GF-D8 (cell line): ENCODE measurements at places on chromosomes 11 and 22.

DNA sequence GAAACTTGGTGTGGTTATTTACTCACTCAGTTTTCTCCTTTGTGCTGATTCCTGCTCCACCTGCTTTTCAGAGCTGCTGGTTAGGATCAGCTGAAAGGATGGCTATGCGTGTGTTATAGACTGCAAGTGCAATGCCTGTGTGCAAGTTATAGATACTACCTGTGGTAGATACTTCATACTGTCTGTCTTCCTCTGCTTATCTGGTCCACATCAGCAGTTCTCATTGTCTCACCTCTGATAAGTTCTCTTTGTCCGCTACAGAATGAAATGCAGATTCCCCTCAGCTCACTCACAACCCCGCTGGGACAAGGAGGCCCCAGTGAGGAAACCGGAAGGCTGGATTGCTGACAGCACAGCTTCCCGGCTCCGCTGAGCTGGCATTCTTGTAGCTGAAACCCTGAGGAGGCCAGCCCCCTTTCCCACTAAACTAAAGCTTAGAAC lies 37.5 kb upstream of the LYVE1 start:
- DNase-seq = peak; percentile 3

DNA sequence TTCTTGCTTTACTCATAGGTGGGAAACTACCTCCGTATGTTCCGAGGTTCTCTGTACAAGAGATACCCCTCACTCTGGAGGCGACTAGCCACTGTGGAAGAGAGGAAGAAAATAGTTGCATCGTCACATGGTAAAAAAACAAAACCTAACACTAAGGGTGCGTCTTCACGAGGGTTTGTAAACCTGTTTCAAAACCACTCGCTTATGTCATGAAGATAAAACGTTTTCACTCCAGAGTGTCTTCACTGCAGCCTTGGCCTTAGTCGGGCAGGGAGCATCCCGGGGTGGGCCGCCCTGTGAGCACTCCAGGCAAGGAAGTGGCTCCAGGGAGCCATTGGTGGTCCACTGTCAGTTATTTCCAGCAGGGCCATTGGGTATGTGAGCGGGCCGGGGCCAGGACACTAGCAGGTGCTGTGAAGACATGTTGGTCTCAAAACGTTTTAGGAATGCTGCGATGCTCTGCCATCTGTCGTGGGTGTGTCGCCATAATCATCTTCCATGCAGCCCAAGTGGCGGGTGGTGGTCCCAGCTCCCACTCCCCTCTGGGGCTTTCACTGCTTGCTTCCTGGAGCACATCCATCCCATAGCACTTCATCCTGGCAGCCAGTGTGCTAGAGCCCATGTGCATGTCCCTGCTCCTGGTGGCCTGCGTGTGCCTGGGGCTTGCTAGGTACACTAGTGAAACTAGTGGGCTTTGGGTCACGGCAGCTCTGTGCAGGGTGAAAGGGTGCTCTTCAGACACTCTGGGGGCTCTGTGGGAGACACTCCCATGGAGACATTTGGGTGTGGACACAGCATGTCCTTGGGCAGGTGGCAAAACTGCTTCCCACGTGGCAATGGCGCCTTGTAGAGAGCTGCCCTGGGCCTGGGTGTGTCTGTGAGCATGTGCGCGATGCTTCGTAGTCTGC lies 5.2 kb downstream of the SMARCB1 start:
- DNase-seq = no peak

GRCh38 chr11:102760344-102761035 lies 19.9 kb downstream of the MMP10 start:
- DNase-seq = peak; percentile 59

GRCh38 chr11:120432056-120433018 lies 79.2 kb upstream of the GRIK4 start:
- DNase-seq = no peak

GRCh38 chr11:120660024-120660565 lies 148.5 kb downstream of the GRIK4 start:
- no peak for DNase-seq

GRCh38 chr11:123461164-123461563 lies 31.1 kb downstream of the GRAMD1B start:
- DNase-seq = no peak

- DNase-seq = no peak
Observed at GRCh38 chr22:19019029-19019678, 83.1 kb upstream of the PRODH start.

DNA sequence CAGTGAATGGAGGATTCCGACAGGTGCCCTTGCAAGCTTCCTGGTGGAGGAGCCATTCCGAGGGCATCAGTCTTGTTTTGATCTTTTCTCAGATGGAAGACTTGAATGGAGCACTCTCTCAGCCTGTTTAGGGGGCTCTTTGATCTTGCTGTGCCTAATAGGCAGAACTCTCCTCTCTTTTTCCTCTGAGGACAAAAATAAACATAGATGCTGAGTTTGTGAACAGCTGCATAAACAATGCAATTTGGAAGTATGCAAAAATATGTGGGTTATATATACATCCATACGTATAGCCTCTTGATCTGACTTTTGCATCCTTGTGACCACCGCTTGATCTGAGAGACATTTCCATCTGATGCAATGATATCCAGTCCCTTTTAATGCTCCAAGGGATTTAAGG lies 29.1 kb downstream of the BARX2 start:
- DNase-seq = no peak

DNA sequence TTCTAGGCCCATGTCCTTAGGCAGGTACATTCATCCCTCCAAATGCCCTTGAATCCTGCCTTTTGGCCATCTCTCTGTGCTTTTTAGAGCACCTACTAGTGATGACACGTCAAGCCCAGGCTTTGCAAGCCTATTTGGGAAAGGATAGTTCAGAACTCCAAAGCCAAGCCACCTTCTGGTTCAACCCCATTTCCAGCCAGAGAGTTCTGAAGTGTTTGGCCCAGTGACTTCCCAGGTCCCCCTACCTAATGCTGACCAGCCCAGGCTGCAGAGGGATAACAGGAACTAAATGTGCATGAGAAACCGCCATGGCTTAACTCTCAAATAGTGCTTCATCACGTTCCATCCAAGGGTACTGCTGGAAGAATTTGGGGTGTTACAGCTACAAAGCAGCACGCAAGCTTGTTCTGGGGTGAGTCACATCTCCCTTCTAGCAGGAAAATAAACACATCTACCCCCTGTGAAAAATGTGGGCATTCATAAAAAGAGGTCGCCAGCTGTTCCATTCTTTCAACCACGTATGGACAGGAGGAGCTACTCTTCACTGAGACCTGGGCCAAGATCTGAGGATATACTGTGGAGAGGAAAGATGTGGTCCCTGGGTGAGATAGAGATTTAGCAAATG lies 2.0 kb upstream of the FXYD6 start:
- no peak for DNase-seq

- DNase-seq = no peak
Observed at GRCh38 chr22:32801537-32802236, at the start of gene TIMP3. Gene TIMP3, plus strand, starts transcription at chr22:32801705. Its CDS starts 297 bp downstream, at chr22:32802002.

DNA sequence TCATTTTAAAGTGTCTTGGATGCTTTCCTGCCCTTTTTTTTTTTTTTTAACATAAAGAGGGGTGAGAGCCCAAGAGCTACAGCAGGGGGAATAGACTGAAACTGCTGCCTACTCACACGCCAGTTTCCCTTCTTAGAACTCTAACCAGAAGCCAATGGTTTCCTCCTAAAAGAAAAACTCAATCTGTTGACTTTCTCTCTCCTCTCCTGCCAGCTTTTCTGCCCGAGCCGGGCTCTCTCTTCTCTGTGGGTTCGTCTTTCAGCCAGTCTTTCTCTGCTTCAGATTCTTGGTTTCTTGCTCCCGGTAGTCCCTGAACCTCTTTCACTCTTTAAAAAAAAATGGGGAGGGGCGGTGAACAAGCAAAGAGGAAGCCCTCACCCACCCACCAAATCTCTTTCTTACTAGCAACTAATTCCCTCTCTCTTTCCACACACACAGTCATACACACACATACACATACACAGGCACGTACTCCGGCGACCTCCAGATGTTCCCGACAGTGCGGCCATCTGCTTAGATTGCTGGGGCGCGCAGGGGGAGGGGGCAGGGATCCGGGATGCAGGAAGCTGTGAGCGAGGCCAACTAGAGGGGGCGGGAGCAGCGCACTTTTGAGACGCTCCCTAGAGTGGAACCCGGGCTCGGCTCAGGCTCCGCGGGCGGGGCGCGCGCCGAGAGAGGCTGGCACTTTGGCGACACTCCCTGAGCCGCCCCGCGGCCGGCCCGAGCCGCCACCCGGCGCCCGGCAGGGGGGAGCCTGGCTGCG lies 444 bp upstream of the TSKU start:
- no peak for DNase-seq

- no peak for DNase-seq
Observed at GRCh38 chr11:83456075-83456474, 169.9 kb upstream of the CCDC90B start.

DNA sequence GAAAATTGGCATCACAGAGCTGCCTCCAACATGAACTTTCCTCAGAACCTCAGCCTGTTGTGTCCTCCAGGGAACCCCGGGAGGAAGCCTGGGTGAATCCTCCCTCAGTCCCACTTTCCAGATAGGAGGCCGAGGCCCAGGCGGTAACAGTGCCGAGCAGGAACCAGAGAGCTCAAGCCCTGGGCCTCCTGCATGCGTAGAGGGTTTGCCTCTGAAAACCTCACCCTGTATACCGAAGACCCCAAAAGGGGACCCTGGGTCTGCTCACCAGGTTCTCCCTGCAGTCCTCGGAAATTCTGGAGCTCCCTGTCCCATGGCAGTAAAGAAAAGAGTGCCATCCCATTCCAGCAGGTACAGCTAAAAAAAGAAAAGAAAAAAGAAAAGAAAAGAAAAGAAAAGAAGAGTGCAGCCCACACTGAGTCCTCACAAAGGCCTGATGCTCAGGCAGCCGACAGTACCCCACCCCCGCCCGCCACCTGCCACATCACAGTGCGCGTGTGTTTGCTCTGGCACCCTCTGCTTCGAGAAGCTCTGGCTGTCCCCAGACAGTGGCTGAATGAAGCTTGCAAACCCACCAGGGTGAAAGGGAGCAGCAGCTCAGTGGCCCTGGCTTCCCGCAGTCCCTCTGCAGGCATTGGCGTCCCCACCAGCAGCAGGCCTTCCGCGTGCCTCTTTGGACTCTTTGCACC lies 28.4 kb upstream of the FADD start:
- DNase-seq = no peak

DNA sequence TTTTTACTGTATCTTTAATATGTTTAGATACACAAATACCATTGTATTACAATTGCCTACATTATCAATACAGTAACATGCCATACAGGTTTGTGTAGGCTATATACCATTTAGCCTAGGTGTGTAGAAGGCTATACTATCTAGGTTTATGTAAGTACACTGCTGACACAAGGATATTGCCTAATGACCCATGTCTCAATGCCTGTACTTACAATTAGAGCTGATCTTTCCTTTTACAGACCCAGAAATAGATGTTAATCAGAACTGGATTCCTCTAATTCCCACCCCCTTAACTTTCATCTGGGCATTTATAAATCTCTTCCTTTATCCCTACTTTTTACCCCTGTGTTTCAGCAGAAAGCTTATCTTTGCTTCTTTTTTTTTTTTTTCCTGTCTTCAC lies 229.5 kb downstream of the METTL15 start:
- no peak for DNase-seq

DNA sequence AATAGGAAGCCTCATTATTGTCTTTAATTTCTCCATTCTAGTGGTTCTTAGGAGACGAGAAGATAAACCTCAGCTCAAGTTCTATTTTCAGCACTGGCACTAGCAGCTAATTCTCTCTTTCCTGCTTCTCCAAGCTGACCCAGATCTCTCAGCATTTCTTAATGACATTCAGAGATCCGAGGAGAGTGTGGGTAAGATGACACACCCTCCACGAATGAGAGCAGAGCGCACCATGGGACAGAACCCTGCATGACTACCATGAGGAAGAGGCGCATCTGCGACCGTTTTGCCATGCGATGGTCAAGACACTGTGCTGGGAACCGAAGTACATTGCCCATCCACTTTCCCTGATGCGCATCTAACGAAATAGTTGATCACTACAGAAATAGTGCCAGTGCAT lies 241.8 kb downstream of the LARGE1 start:
- no peak for DNase-seq

- no peak for DNase-seq
Observed at GRCh38 chr11:92443199-92443598, 218.6 kb downstream of the FAT3 start.

DNA sequence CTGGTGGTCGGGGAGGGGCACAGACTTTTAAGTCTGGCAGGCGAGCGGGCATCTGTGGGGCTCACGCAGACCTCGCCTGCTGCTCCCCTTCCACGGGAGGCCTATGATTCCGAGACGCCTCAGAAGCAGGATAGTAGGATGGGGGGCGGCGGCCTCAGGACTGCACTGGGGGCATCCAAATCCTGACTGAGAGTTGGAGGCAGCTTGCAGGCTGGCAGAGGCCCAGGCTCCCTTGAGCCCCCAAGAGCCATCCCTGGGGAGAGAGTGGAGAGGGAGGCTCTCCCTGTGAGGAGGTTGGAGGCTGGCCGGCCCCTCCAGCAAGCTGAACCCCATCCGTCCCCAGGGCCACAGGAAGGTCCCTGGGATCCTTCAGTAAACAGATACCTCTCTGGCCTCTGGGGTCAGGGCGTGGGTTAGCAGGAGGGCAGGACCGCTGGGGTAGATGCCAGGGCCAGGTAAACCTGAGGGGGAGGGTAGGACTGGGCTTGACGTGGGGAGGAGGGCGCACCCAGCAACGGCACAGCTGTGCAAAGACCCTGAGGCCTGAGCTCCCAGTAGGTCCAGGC lies 33.3 kb downstream of the SBF1 start:
- DNase-seq = no peak

DNA sequence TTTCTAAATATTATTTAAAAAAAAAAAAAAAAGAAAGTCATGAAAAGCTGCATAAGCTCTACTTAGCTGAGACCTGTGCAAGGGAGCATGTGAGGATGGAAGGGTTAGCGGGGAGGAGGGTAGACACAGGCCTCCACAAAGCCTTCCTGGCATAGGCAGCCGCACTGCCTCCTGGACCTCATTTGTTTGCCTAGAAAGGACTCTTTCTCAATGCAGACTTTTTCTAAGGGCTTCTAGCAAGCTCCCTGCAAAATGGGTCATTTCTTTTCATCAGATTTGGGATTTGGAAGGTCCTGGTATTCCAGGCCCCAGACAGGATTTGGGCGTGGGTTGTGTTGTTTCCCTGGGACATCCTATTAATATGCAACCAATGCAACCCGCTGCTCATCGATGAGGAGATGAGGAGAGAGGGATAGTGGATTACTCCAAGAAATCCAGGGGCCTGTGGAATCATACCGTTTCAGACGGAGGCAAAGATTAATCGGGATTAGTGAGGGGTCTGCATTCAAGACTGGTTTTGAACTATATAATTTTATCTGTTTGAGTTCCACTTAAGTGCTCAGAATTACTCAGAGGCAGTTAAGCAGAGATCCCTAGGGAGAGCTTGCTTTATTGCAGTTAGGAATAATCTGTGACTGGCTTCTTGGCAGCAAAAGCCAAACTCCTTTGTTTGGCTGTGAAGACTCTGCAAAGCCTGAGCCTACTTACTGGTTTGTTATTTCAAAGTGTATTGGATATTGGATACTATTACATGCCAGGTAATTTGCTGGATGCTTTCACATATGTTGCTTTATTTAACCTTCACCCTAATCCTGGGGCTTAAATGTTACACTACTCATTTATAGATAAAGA lies 106.9 kb upstream of the NAV2 start:
- no peak for DNase-seq

GRCh38 chr22:31743871-31744270 lies 6.1 kb downstream of the PRR14L start:
- DNase-seq = no peak
